Adrenal gland (tissue), 19 donors: ENCODE measurements at places on chromosomes 7 and 10. TPM values are rescaled to one million over a fixed set of nuclear protein-coding genes. Genes with fewer than 3 reads are reported as not detected.

DNA sequence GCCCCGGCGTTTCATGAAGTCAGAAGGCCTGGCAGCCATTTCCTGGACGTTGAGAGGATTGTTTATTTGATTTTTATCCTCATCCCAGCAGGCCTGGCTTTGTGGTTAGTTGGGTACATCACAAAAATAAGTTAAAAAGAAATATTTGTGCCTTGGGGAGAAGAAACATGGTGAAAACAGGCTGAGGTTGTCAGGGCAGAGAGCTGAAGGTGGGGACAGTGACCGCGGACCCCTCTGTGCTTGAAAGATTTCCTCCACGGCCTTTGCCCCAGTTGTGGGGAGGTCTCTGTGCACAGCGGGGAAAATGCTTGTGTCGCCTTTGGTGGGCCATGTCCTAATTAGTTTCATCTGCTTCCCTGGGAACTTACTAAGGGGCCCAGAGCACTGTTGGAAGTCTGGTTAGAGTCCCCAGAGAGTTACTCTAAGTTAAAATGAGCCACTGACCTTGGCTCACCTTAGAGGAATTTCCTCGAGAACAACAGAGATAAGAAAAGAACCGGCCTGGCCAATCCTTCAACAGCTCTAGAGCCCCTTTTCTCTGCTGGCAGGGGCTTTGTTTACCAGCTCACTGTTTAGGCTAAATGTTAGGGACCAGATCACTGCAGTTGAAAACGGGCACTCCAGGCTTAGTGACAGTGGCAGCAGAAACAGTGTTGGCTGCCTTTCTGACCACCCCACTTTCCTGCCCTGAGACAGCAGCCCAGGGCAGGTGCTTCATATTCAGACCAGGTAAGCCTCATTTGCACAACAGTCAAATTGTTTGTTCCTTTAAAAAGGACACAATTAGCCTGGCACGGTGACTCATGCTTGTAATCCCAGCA lies 37.9 kb downstream of the CRCP start:
- no peak for DNase-seq
- no peak overlapping the region for H3K4me3 ChIP-seq
- H3K4me1 ChIP-seq, result peaks cover 36% of the 10 kb centered on the region
- H3K36me3 ChIP-seq, result peaks cover 43% of the 10 kb centered on the region
- no peaks in the 10 kb centered on the region for H3K27me3 ChIP-seq
- H3K27ac ChIP-seq, result peak overlapping the region; percentile 74

DNA sequence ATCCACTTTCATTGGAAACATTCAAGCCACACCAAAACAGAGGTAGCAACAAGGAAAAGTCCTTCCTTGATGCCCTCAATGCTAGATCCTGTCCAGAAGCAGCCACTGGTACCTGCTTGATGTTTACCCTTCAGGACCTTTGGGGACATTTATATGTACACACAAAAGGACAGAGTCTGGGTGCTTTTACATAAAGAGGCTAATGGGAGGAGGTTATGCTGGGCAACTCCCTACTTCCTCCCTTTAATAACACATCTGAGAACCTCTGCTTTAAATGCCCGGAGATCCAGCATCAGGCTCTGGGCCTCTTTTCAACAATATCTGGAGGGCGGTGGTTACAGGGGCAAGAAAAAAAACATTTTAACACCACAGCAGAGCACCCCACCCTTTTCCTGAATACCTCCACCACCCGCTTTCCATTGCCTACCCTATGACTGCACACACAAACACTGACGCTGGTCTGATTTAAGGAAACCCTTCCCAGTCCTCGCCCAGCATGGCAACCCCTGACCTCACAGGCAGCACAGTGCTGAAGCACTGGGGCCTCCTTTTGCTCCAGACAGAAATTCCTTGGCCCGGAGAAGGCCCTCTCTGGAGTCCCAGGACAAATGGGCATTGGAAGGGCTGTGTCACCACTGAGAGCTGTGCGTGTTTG lies 39.3 kb upstream of the DUSP5 start:
- no peaks in the 10 kb centered on the region for H3K36me3 ChIP-seq
- H3K4me3 ChIP-seq, result no peak overlapping the region
- H3K27ac ChIP-seq, result no peak overlapping the region
- DNase-seq, result peak; percentile 50
- H3K27me3 ChIP-seq, result no peaks in the 10 kb centered on the region
- no peaks in the 10 kb centered on the region for H3K4me1 ChIP-seq

PPP1R17 gene
- total RNA-seq, result 1.4 TPM

HOXA4 gene
- total RNA-seq, result 4.3 TPM

GRCh38 chr7:71348821-71349681 lies 217.1 kb downstream of the GALNT17 start:
- DNase-seq, result no peak
- H3K36me3 ChIP-seq, result no peaks in the 10 kb centered on the region
- no peak overlapping the region for H3K4me3 ChIP-seq
- no peak overlapping the region for H3K27ac ChIP-seq
- no peaks in the 10 kb centered on the region for H3K4me1 ChIP-seq

GRCh38 chr7:106102387-106102966 lies 9.6 kb downstream of the SYPL1 start:
- no peak for DNase-seq
- H3K27ac ChIP-seq, result no peak overlapping the region
- H3K4me1 ChIP-seq, result peaks cover 11% of the 10 kb centered on the region
- H3K27me3 ChIP-seq, result no peaks in the 10 kb centered on the region
- peaks cover 5% of the 10 kb centered on the region for H3K36me3 ChIP-seq

CCDC3 gene
- 1.8 TPM for total RNA-seq

PVRIG gene
- total RNA-seq, result 1.8 TPM

- no peak overlapping the region for H3K27ac ChIP-seq
- H3K4me3 ChIP-seq, result no peak overlapping the region
- H3K4me1 ChIP-seq, result peaks cover 25% of the 10 kb centered on the region
- no peaks in the 10 kb centered on the region for H3K27me3 ChIP-seq
- H3K36me3 ChIP-seq, result no peaks in the 10 kb centered on the region
Measured at GRCh38 chr10:74901867-74902450, 75.6 kb downstream of the KAT6B start.

DNA sequence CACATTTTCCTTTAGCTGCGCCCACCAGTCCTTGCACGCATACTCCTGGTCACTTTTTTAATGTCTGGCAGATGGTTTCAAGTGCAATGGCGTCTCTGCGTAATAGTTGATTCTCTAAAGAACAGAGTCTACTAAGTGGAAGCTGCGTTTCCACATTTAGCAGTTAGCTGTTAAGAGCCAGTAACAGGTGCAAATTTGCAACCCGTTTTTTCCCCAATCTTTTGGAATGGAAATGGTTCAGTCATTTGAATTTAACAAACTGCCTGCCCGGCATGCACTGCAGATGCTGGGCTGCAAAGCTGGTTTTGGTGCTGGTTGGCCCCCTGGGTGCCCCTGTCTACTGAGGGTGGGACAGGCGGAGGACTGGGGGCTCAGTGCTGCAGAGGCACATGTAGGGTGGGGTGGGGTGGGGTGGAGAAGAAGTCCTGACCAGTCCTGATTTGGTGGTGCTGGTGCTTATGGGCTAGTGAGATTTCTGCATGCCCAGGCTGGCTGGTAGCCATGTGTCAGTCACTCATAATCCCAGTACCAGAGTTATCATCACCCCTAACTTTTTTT lies 43.9 kb downstream of the CUX1 start:
- DNase-seq, result no peak
- no peaks in the 10 kb centered on the region for H3K27me3 ChIP-seq
- H3K4me3 ChIP-seq, result no peak overlapping the region
- H3K27ac ChIP-seq, result no peak overlapping the region
- H3K36me3 ChIP-seq, result no peaks in the 10 kb centered on the region

DNA sequence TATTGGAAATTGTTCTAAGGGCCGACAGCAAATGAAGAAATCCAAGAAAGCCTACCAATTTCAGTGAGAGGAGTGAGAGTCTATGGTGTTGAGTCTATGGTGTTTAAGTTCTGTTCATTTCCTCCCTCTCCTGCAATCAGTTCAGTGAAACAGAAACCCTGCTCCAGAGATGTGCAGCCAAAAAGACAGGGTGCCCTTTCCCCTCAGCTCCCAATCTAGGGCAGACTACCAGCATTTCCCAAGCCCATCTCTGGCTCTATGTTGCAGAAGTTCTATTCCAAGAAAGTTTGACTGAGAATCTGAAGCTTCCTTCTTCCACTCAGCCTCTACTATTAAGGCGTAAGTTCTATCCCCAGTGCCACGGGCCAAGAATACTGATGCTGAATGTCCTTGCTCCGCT lies 18.5 kb upstream of the ALOX5 start:
- H3K27ac ChIP-seq, result no peak overlapping the region
- no peak overlapping the region for H3K4me3 ChIP-seq
- no peak for DNase-seq
- H3K27me3 ChIP-seq, result no peaks in the 10 kb centered on the region

GFRA1 gene
- 3.2 TPM for total RNA-seq

TBX20 gene
- total RNA-seq, result not detected

KCNMA1 gene
- total RNA-seq, result 11.4 TPM

DNA sequence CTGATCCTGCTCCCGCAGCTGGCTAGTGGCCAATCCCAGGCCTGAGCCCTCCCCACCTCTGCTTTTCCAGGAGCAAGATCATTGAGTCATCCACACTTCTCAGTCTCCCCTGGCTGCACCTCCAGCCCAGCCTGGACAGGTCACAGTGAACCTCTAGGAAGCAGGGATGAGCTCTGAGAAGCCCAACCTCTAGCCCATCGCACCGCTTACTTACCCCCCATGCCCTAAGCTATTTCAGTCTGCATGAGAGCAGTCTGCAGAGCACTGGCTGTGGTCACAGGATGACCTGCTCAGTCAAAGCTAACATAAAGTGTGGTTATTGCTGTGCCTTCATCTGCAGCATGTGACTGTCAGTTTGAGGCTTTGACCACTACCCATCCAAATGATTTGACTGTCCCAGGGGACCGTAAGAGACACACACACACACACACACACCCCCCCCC lies 129.2 kb downstream of the SORBS1 start:
- no peaks in the 10 kb centered on the region for H3K4me1 ChIP-seq
- H3K36me3 ChIP-seq, result no peaks in the 10 kb centered on the region
- no peak overlapping the region for H3K4me3 ChIP-seq
- H3K27ac ChIP-seq, result no peak overlapping the region
- no peak for DNase-seq

SEMA4G gene
- total RNA-seq, result 8.9 TPM

- H3K4me3 ChIP-seq, result no peak overlapping the region
- no peak for DNase-seq
- H3K27ac ChIP-seq, result no peak overlapping the region
- H3K36me3 ChIP-seq, result no peaks in the 10 kb centered on the region
Measured at GRCh38 chr10:1299041-1299726, 243.0 kb downstream of the WDR37 start.

FOXL3 gene
- total RNA-seq, result not detected

GRCh38 chr10:86693721-86694369 lies 25.5 kb downstream of the LDB3 start:
- DNase-seq, result no peak
- no peaks in the 10 kb centered on the region for H3K4me1 ChIP-seq
- no peaks in the 10 kb centered on the region for H3K27me3 ChIP-seq

- H3K36me3 ChIP-seq, result no peaks in the 10 kb centered on the region
- H3K27me3 ChIP-seq, result no peaks in the 10 kb centered on the region
- DNase-seq, result no peak
- H3K4me1 ChIP-seq, result no peaks in the 10 kb centered on the region
- H3K4me3 ChIP-seq, result no peak overlapping the region
Measured at GRCh38 chr10:126017961-126018560, 121.7 kb downstream of the FANK1 start.

GRCh38 chr10:77158666-77159065 lies 478.9 kb downstream of the KCNMA1 start:
- H3K36me3 ChIP-seq, result no peaks in the 10 kb centered on the region
- H3K27ac ChIP-seq, result no peak overlapping the region
- no peak for DNase-seq
- H3K27me3 ChIP-seq, result no peaks in the 10 kb centered on the region
- H3K4me1 ChIP-seq, result no peaks in the 10 kb centered on the region

- DNase-seq, result peak; percentile 26
- no peaks in the 10 kb centered on the region for H3K4me1 ChIP-seq
- no peaks in the 10 kb centered on the region for H3K27me3 ChIP-seq
- H3K4me3 ChIP-seq, result no peak overlapping the region
Measured at GRCh38 chr7:28301148-28301641, 111.1 kb upstream of the CREB5 start.

DNA sequence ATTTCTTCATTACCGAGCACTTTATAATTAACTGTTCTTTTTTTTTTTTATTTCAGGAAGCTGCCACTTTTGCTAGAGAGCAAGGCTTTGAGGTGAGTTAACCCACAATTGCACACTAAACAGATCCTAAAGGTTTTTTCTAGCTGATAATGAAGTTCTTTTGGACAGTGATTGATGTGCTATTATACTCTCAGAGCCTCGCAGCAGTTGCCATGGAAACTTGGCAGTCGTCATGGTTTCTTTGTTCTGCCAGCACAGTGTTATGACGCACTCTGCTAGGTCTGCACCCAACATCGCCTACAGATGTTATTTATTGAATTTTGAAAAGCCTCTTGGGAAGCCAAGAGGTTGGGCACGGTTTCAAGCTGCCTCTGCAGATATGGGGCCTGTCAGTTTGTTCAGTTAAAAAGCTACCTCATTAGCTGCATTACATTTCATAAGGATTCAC lies 237.2 kb upstream of the KAT6B start:
- H3K4me1 ChIP-seq, result peaks cover 13% of the 10 kb centered on the region
- no peaks in the 10 kb centered on the region for H3K27me3 ChIP-seq
- H3K27ac ChIP-seq, result peak overlapping the region; percentile 18
- H3K36me3 ChIP-seq, result no peaks in the 10 kb centered on the region

DNA sequence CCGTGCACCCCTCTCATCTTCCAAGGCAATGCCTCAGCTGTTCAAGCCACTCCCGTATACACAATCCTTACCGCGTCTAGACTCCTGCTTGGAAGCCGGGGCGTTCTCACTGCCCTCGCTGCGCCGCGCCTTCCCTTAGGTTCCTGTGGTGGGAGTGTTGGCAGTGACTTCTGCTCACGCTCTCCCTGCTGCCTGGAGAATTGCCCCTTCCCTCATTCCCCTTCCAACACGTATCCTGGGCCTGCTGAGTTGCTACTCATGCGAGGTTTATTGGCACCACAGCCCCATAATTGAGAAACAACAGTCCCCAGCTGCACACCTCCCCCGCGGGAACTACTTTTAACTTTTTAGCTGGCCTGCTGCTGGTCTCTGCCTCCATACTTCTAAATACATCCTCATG lies 31.9 kb downstream of the RBM17 start:
- peaks cover 8% of the 10 kb centered on the region for H3K36me3 ChIP-seq
- H3K27ac ChIP-seq, result no peak overlapping the region
- no peaks in the 10 kb centered on the region for H3K27me3 ChIP-seq
- no peaks in the 10 kb centered on the region for H3K4me1 ChIP-seq
- no peak overlapping the region for H3K4me3 ChIP-seq

- no peak for DNase-seq
- H3K36me3 ChIP-seq, result no peaks in the 10 kb centered on the region
Measured at GRCh38 chr7:31707089-31707488, 20.1 kb downstream of the PPP1R17 start.

GRCh38 chr10:49332768-49333167 lies 33.8 kb downstream of the C10orf71 start:
- H3K4me1 ChIP-seq, result no peaks in the 10 kb centered on the region
- no peak for DNase-seq
- H3K27ac ChIP-seq, result no peak overlapping the region
- no peaks in the 10 kb centered on the region for H3K27me3 ChIP-seq
- no peaks in the 10 kb centered on the region for H3K36me3 ChIP-seq

DNA sequence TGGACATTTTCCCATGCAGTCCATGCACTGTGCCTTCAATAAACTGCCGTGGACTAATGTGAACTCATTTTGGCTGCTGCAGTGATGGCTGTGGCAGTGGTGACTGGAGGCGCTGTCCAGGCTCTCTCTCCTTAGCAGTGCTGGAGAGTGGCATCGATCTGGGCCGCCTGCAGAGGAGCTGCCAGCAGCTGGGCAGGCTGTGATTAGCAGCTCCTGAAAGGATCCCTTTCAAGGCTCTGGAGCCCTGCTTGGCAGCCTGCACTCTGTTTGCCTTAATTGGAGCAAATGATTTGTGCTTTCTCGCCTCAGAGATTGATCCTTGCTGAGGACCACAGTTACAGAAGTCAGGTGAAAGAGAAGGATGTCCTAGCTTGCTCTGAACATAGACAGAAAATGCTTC lies 130.1 kb upstream of the VWC2 start:
- no peaks in the 10 kb centered on the region for H3K36me3 ChIP-seq
- H3K4me1 ChIP-seq, result no peaks in the 10 kb centered on the region
- H3K27ac ChIP-seq, result no peak overlapping the region
- DNase-seq, result no peak
